ENCODE measurements at places on chromosomes 16 and 17.

DNA sequence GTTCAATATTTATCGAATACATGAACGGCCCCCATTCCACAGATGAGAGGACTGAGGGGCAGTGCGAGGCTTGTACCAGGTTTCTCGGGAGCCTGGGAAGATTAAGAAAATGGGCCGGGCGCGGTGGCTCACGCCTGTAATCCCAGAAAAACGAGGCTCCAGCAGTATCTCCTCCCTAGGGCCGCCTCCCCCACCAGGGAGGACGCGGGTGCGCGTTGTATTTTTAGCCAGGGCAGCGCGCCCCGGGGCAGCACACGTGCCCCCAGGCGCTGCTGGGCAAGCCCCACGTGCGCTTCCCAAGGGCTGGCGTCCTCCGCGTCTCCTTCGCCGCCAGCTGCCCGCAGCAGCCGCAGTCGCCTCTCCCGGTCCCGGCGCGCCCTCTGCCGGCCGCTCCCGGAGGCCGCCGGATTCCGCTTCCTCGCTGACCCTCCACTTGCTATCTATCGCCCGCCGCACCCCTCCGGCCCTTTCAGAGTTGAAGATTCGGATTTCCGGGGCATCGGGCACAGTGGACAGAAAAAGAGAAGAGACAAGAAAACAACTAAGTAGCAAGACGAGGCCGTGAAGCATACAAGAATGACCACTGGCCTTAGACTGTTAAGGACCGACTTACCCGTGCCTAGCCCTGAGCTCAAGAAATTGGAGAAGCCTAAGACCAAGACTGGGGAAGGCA lies 1.9 kb upstream of the YBX2 start:
- peak; percentile 28 for DNase-seq

GRCh38 chr16:80231121-80231520 lies 309.7 kb upstream of the DYNLRB2 start:
- DNase-seq, result no peak

- DNase-seq, result no peak
Measured at GRCh38 chr16:46882304-46882939, 1.7 kb upstream of the GPT2 start.

DNA sequence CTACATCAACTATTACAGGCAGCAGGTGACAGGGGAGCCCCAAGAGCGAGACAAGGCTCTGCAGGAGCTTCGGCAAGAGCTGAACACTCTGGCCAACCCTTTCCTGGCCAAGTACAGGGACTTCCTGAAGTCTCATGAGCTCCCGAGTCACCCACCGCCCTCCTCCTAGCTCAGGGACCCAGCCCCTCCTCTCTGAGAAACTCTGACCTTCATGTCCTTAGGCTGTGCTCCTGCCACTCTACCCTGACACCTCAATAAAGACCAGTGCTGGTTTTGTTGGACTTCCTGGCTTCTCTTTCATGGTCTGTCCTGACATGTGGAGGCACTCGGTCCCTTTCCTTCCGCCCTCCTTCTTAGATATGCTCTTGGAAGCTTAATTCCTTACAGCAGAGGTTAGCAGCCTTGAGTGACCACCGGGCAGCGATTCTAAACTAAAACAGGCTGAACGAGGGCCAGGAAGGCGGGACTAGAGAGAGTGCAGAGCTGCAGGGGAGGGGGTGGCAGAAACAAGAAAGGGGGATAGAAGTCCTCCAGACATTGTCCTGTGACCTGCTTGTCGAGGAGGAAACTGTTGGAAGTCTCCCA lies 915 bp downstream of the AHSP start:
- DNase-seq, result no peak

DNA sequence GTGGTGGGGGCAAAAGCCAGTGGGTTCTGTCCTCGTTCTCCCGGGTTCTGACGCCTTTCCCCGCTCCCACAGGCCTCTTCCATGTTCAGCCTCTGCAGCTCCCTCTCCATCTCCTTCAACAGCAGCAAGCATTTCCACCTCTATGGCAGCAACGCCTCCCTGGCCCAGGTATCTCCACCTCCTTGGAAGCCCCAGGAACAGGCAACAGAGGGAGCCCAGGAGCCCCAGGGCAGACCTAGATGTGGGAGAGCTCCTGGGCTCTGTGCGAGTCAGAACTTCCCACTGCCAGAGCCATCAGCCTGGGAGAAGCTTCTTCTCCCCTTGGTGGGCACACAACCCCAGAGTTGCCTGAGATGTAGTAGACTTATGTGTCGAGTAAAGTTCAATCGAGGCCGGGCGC lies 7.8 kb downstream of the ZNF768 start:
- no peak for DNase-seq

GRCh38 chr17:76154292-76154691 lies 13.2 kb upstream of the FOXJ1 start:
- no peak for DNase-seq

DNA sequence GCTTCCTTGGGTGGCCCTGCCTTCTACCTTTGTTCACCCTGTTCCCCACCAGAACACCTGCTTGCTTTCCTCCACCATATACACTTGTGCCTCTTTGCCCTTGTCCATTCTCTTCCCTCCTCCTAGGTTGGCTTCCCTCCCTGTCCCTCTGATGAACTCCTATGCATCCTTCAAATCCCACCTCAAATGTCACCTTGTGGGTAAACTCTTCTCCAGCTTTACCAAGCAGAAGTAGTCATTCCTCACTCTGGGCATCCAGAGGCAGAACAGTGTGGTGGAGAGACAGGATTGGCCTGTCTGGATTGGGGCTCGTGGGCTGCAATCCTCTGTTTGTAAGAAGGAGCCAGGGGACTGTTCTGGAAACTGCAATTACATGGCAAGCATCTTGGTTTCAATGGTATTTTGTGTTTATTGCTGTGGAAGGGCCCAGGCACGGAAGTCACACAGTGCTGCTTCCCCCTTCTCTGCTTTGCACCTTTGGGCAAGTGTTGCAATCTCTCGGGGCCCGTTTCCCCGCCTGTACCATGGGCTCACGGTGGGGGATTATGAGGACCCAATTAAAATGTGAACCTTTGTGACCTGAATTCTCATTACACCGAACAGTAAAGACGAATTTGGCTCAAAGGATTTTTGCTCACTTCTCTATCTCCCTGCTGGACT lies 21.9 kb upstream of the NXPH3 start:
- DNase-seq, result no peak

- DNase-seq, result no peak
Measured at GRCh38 chr17:60851181-60851580, 173.5 kb downstream of the BCAS3 start.

DNA sequence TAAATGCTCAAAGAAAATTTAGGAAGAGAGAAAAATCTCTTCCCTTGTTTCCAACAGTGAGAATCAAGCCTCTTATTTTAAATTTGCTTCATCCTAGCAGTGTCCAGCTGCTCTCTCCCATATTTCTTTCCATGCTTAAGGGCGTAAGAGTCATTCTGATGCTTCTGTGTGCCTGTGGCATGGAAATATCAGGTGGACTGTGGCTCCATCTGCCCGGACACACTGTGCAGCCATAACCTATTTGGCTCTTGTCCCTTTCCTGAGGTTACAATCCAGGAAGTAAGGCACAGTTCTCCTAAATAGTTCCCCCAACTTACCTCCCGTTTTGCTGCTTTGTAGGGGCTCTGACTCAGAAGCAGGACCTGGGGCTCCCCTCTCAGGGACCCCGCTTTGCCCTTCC lies 6.3 kb upstream of the KRT222 start:
- DNase-seq, result no peak

- peak; percentile 21 for DNase-seq
Measured at GRCh38 chr16:46638947-46639925, 18.1 kb upstream of the SHCBP1 start.

GRCh38 chr17:45261577-45262515 lies at the start of gene SPATA32:
Gene SPATA32 (minus strand): TSS chr17:45262094. CDS start chr17:45262016, 78 bp downstream.
- no peak for DNase-seq

- DNase-seq, result no peak
Measured at GRCh38 chr17:66582373-66583111, 252.4 kb upstream of the CACNG5 start.

DNA sequence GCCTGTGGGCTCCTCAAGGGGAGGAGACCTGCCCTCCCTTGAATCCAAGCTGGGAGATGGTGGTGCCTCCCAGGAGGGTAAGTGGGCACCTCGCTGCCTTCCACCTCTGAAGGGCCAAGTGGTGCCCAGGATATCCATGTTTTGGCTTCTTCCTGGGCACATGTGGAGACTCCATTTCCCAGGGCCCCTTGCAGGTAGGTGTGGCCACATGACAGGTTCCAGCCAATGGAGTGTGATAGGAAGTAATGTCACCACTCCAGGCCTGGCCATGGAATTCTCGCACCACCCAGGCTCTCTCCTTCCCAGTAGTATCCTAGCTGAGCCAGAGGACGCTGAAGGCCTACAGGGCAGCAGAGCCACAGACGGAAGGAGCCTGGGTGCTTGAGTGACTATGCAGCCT lies 17.6 kb upstream of the PEMT start:
- DNase-seq, result no peak

DNA sequence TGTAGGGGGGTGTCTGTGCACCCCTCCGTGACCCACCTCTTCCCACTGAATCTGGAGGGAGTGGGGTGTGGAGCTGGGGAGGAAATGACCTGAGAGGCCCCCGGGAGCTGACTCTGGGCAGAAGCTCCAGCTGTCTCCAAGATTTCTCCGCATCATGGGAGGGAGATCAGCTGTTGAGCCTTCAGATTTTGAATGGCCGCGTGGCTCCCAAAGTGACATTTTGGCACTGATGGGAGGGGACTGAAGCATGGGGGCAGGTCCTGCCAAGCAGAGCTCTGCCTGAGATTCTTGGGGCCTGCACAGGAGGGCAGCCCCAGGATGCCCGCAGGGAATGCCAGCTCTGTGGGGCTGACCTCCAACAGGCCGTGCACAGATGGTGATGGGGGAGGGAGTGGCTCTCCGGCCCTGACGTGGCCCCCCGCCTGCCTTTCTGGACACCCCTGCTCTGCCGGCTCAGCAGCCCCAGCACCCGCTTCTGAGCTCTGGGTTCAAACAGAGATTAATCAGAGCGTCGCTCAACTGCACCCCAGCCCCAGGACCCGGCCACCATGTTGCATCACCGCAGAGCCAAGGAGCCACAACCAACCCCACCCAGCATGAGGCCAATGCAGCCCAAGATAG lies 25.3 kb upstream of the UBE2I start:
- no peak for DNase-seq

DNA sequence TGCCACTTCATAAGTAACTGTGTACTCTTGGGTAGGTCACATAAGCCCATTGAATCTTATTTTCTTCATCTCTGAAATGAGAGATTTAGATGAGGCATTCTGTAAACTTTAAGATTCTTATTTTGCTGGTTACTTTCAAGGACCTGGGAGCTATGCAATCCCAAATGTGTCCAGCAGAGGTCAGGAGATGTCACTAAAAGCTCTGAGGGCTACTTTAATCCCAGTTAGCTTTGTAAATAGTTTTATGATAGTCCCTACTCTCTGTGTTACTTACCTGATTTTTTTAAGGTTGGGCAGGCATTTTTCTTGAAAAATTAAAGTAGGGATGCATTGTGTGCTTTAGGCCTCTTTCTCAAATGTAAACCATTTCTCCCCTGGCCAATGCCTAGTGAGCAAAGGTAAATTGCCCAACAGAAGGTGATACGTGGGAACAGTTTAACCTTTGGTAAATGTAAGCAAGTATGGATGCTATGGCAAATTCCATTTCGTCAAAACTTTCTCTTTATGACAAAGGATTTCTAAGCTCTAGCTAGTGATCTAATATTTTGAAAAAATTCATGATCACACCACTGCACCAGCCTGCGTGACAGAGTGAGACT lies 57.1 kb upstream of the WSB1 start:
- peak; percentile 47 for DNase-seq

DNA sequence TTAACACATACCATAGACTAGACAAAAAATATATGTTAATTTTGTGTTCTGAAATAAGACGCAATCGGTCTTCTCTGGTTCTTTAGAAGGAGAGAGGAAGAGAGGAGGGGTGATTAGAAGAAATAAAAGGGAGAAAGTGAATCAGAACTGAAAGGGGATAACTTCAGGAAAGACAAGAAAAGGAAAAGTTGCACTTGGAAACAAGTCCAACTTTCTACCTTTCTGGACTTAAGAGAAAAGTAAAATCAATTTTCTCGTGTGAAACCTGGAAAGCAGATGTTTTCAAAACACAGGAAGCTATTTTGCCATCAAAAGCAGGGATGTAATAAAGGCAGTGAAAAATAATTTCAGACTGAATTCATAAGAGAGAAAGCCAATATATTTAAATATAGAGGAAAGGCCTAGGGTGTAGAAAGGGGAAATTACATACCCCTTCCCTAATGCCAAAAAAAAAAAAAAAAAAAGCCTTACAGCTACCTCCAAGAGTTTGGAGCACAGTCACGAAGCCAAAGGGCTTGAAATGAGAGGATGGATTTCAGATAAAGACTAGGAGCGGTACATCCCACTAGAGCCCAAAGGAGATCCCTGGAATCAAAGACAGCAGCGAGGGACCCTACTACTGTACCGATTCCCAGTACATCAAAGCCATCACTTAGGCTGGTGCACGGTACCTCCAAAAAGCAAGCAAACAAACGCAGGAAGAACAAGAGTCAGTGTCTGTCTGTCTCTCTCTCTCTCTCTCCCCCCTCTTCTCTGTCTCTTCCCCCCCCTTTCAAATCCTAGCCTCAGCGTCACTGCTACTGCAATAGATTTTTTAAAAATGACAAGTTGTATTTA lies 12.1 kb upstream of the ZFHX3 start:
- DNase-seq, result no peak

DNA sequence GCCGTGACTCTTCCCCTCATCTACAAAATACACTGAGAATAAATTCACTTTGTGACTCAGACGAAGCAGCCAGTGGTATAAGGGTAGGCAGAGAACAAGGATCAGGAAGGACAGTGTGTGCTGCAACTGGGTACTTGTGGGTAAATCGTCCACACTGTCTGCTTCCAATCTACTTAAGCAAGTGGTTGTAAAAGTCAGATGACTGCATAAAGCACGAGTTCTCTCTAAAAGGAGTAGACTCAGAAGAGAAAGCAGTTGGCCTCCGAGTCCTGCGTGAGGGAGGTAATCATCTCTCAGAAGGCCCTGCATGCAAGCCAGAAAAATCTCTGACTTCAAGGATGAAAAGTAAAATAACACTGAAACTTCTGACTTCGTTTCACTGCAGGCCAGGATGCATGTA lies 43.1 kb downstream of the ANKFY1 start:
- no peak for DNase-seq

- no peak for DNase-seq
Measured at GRCh38 chr16:17070882-17071592, 399.7 kb downstream of the XYLT1 start.

DNA sequence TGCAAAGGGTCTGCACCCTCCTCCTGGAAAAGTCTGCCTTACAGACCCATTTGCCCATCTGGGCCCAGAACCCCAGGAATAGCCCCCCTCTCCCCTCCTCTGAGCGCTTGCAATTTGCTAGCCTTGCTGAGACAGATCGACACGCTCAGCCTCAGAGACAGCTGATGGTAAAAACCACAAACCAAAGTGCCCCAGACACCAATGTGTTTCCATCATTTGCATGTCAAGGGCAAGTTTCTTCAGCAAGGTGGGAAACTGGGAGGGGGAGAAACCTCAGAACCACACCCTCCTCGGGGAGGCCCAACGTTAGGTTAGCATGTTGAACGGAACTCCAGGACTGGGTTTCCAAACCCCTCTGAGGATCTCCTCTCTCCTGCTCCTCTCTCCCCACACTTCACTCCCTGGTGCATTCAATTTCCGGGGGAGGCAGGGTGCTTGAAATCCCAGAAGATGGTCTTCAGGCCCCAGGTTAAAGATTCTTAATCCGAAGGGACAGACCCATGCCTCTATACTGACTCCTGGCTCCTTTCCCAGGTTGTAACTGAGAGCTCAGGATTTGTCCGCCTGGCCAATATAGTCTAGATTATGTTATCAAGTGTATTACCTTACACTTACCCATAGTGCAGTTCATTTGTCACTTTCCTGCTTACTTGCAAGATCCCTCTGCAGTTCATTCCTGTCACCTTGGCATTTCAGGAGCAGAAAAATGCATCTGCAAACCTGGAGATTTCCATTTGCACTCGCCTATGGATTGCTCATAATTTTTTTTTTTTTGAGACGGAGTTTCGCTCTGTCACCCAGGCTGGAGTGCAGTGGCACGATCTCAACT lies 1.3 kb upstream of the CUEDC1 start:
- DNase-seq, result no peak

All from amniotic stem cell (primary cell).